ENCODE measurements at places on chromosomes 2 and 18.

DNA sequence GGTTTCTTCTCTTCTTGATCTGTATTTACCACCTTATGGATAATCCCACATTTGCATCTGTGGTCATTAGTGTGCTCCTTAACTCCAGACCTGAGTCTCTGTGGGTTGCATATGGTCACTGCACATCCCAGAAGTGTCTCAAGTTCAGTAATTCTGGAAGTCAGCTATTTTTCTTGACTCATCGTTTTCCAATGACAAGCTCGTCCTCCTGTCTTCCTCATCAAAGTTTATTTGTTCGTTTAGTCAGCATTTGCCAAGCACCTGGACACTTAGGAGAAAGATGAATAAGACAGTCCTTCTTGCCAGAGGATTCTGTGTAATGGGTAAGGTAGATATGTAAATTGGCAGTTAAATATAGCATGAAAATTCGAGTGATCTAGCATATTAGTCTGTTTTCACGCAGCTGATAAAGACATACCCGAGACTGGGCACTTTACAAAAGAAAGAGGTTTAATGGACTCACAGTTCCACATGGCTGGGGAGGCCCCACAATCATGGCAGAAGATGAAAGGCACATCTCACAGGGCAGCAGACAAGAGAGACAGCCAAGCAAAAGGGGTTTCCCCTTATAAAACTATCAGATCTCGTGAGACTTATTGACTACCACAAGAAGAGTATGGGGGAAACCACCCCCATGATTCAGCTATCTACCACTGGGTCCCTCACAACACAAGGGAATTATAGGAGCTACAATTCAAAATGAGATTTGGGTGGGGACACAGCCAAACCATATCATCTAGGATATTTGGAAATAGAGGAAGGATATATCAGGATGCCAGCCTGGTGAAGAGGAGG lies 19.4 kb downstream of the FASTKD2 start:
- DNase-seq, result no peak

DNA sequence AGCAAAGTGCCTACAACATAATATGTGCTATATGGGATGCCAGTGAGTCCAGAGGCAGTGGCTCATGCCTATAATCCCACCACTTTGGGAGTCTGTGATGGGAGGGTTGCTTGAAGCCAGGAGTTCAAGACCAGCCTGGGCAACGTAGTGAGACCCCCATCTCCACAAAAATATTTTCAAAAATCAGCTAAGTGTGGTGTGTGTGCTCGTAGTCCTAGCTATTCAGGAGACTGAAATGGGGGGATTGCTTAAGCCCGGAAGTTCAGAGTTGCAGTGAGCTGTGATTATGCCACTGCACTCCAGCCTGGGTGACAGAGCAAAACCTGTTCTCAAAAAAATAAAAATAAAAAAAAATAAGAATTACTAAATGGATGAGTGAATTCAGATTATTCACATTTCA lies 23.4 kb downstream of the OTX1 start:
- DNase-seq, result no peak

DNA sequence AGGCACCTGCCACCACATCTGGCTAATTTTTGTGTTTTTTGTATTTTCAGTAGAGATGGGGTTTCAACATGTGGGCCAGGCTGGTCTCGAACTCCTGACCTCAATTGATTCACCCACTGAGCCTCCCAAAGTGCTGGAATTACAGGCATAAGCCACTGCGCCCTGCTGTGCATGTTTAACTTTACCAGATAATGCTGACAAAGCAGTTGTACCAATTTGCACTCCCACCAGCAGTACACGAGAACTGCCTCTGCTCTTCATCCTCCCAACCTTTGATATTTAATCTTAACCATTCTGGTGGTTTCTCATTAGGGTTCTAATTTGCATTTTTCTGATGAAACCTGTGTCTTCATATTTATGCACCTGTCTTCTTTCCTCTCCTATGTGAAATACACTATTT lies 12.0 kb upstream of the DYM start:
- DNase-seq, result no peak

- DNase-seq, result no peak
These were observed 70.8 kb upstream of the NABP1 start for GRCh38 chr2:191607096-191607495.

- no peak for DNase-seq
These were observed 41.7 kb downstream of the SUMO1 start for GRCh38 chr2:202196727-202197126.

DNA sequence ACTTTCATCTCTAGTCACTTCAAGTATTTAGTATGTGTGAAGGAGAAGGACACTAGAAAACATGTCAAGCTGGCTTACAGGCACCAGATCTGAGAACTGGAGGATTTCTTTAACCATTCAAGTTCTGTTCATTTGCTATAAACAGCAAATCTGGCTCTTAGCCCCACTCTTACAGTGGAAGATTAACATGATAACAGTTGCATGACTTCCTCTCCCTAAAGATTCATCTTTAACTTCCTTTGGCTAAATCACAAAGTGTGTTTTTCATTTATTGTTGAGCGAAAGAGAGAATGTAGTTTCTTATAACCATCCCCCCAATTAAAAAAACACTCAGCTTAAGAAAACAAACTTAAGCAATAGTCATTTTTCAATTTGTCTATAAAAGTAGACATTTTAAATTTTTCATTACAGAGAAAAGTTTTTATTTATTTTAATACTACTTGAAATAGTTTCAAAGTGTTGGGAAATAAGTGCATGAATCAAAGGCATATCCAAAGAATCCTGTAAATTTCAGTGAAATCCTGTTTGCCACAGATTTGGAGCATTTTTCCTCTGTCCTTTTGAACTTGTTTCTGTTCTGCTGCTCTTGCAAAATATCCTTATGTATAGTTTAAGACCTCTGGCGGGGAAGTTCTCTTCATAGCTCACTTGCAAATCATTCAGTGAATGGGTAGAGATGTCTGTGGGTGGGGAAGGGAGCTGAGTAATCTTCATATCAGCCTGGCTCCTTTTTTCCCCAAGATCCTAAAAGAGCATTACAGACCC lies 241.0 kb upstream of the RBBP8 start:
- no peak for DNase-seq

GRCh38 chr18:55228191-55228590 lies 268.9 kb upstream of the CCDC68 start:
- no peak for DNase-seq

- DNase-seq, result no peak
These were observed 27.2 kb upstream of the PDIA6 start for GRCh38 chr2:10839813-10840212.

Data from GM12878 (cell line).